ENCODE measurements at places on chromosomes 5 and 9.

- no peak for DNase-seq
Measured at GRCh38 chr5:104533498-104533897, 970.9 kb upstream of the NUDT12 start.

DNA sequence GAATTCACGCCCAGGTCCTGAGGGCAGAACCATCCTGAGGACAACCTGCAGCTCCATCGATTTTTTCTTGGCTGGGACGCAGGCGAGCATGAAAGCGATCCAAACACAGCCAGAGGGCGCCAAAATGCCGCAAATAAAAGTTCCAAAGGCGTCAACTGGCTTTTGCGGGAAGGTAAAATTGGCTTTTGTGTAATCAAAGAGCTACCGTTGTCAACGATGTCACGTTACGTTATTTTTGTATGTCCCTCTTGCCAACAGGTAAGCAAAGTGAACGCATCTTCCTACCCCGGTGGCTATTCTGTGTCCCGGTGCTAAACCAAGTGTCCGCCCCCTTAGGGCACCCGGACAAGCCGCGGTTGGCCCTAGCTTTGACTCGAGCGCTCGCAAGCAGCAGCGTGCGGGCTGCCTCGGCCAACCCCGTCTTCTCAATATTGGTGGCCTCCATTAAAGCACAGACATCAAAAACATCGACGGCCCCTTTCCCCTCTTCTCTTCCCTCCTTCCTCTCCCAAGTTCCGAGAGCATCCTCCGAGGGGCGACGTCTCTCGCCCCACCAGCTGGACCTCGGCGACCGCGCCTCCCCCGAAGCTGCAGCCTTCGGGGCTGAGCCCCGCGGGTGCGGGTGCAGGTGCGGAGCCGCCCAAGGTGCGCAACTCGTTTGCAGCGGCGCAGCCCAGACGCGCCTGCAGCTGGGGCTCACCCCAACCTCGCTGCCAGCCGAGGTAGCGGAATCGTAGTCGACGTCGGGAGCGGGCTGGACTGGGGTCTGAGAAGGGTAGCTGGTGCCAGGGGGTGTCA lies 1.1 kb upstream of the BASP1 start:
- DNase-seq, result peak; percentile 45

DNA sequence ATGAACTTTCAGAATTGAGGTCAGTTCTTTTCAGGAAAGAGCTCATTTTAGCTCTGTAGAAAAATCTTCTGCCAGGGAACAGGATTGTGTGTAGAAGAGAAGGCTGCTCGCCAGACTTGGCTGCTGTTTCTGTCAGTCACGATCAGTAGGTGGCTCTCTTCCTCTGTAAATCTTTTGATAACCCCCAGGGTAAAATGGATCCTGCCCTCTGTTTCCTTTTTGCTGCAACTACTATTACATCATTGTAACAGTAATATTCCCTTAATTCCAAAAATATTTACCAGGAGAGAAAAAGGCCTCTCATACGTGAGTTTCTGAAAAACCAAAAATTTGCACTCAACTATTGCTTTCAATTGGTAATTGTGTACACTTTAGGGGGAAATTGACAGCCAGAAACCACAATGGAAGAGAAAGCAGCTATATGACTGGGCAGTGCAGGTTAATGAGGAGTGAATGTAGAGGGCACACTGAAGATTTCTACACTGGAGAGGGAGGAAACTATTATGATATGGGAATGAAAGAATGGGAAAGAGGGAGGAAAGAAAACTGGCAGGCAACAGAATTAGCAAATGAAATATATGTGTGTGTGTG lies 12.3 kb downstream of the IFNA21 start:
- no peak for DNase-seq

DNA sequence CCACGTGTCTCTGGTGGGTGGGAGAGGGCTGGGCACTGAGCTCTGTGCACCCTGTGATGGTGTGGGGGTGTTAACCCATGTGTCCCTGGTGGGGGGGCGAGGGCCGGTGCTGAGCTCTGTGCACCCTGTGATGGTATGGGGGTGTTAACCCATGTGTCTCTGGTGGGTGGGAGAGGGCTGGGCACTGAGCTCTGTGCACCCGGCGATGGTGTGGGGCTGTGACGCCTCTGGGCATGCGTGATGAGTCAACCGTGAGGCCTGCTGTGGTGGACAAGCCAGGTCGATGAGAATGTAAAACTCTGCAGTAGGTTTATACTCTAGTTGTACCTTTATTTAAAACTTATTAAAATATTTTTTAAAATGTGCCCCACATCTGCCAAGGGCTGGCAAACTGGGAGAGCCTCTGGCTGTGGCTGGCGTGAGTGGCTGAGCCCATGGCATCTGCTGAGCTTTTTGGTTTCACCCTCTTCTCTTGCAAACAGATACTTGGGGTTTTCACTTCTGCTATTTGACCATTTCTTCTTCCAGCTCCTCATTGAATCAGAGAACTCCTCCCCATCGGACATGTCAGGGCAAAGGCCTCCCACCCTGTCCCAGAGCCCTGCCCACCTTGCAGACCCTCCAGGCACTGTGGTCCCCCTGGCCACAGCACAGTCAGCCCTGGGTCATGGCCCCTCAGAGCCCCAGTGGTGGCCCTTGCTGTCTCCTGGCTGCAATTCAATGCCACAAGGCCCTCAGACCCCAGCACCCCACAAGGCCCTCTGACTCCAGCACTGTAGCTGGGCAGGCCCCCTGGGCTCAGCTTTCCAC lies 18.5 kb upstream of the EXOC3 start:
- DNase-seq, result no peak

GRCh38 chr5:111311666-111312065 lies 87.5 kb downstream of the CAMK4 start:
- no peak for DNase-seq

DNA sequence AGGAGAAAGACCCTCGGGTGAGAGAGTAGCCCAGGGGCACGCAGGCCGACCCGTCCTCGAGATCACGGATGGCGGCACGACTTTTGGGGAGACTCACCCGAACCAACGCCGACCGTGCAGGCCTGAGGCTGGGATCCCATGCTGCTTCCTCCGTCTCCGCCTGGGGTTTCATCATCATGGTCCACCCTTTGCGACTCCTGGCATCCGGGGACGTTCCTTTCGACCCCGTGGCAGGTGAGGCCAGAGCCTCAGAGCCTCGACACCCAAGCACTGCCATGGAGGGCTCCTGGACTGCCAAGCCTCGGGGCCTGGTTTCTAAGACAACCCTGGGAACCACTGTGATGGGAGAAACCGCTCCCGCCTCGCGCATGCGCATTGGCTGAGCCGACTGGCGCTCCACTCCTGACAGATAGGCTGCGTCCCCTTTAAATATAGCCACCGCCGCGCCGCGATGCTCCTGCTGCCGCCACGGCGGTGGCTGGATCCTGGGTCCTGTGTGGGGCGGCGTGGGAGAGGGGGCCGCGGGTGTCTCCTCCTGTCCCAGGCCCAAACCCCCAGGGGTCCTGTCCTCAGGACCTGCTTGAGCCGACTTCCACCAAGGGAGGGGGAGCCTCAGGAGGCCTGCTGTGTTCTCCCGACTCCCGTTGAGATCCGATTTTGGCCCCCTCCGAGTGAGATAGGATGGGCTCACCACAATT lies 481.6 kb downstream of the SPATA31A7 start:
- DNase-seq, result no peak

GRCh38 chr5:89988129-89988810 lies 421.3 kb downstream of the CETN3 start:
- no peak for DNase-seq

GRCh38 chr9:89351584-89352300 lies 33.4 kb downstream of the SECISBP2 start:
- no peak for DNase-seq

DNA sequence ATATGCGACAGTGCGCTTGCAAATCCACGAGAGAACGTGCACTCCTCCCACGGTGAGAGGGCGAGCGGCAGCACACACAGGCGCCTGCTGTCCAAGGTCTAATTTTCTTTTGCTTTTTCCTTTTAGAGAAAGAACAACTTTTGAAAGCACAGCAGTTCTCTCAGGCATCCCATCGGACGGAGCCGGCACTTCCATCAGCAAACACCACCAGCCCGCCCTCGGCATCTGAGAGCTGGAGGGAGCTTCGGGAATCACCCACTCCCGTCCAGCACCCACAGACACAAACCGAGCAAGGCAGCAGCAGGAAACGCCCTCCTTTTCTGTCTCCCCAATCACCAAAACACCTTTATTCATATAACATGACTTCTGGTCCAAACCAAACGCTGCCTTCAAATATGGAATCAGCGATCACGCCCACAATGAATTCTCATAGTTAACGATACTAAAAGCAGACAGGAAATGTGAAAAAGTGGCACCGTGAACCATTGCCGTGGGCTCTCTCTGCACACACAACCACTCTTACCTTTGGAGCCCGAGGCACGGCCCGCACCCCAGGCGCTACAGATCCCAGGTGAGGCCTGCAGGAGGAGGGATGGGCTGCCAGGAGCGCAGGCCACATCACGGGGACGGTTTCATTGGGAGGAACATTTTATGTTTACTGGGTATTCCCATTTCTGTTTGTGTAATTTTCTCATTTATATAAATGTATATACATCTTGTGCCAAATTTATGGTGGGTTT lies 14.2 kb downstream of the LPCAT1 start:
- DNase-seq, result no peak

GRCh38 chr9:115507148-115507547 lies 389.2 kb upstream of the TNC start:
- no peak for DNase-seq

GRCh38 chr5:6676702-6677101 lies 36.5 kb upstream of the TENT4A start:
- DNase-seq, result no peak

DNA sequence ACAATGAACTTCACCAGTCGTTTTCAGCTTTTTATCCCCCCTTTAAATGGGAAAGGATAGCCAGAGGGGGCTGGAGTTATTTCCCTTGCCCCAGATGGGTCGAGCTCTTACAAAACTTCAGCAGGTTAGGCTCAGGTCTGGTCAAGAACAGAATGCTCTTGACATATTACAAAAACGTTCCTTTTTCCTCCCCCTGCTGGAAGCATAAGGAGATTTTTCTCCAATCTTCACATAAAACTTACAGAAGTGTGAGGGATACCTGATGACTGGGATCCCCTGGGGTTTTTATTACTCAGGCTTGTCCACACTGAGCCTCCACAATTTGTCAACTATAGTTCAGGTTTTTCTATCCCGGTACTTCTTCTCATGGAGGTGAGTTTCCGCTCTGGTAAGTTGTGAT lies 60.8 kb downstream of the CSF2 start:
- no peak for DNase-seq

DNA sequence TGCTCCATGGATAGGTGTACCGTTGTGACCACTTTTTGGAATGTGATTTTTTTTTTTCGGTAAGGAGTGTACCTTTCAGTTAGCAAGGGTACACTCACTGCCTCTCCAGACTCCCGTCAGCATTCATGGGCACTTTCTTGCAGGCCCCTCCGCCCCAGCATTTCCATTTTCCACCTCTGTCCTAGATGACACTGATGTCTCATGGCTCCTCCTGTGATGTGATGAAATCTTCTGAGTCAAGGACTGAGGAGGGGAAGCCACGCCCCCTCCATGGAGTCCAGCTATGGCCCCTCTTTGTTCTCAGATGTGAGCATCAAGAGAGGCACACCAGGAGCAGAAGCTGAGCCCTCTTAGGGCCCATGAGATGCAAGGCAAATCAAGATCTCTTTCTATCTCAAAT lies 61.8 kb downstream of the CTSL start:
- DNase-seq, result no peak

GRCh38 chr5:142800776-142801494 lies 30.8 kb downstream of the ARHGAP26 start:
- DNase-seq, result peak; percentile 39

DNA sequence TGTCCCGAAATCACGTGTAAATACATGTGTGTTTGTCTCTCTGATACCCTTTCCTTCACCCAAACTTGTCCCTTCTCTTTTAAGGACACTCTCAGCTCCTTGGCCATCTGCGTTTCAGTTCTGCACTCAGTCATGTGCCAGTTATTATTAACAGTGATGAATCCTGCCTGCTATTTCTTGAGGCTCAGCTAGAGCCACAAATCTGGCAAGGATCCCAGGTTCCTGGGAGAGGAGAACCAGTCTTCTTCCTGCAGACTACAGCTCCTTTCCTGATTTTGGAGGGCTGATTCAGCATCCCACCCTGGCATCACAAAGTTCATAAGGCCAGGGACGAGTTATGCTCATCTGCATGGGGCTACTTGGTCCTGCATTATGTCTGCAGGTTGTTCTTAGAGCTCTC lies 5.6 kb downstream of the MAMDC2 start:
- DNase-seq, result no peak

DNA sequence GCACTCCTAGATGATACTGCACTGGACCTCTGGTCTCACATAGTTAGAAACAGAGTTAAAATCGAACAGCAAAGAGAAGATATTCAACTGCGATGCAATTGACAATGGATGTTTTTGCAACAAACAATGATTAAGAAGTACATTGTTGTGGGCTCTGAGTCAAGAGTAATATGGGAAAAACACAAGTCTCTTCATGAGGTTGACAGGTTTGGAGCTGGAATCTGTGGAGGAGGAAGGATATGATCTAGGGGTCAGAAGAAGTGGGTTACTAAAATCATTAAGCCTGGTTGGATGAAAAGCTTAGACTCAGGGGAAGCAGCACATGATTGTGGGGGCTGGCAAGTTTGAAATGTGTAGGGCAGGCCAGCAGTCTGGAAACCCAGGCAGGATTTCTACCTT lies 53.1 kb downstream of the PDCD1LG2 start:
- no peak for DNase-seq

Data from activated T-cell treated with anti-CD3 and anti-CD28 coated beads for 48 hours (primary cell).